ENCODE measurements at places on chromosomes 13 and 19. TPM values are rescaled to one million over a fixed set of nuclear protein-coding genes. Genes with fewer than 3 reads are reported as not detected.

ZNF570 gene
- total RNA-seq: 5.1 TPM

SHD gene
- total RNA-seq: 0.67 TPM

KIR2DL3 gene
- 0.28 TPM for total RNA-seq

RFXAP gene
- 1.3 TPM for total RNA-seq

CALR3 gene
- not detected for total RNA-seq

DNA sequence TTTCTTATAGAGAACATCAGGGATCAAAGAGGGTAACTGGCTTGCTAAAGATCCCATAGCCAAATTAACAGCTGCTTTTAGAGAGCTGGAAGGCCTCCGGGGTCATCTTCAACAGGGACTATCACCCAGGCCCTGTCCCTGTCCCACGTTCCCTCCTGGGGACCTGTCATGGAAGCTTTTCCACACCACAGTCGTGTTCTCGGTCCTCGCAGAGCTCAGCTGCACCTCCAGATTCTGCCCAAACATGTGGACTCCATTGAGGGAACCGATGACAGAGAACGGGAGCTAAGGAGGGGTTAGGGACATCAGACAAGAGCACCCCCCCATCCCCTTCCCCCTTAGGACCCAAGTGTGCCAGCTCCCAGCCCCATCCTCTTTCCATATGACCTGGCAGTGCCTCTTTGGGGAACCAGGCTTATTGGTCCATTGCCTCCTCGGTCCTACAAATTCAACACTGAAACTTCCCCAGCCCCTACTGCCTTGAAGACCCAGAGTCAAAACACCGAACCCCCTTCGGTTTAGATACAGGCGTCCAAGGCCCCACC lies 568 bp downstream of the FUZ start:
- peak overlapping the region; percentile 61 for H3K27ac ChIP-seq
- H3K4me1 ChIP-seq: peaks cover 32% of the 10 kb centered on the region
- DNase-seq: no peak
- peak overlapping the region; percentile 80 for H3K4me3 ChIP-seq

GRCh38 chr19:35303357-35303915 lies 11.5 kb downstream of the MAG start:
- H3K4me1 ChIP-seq: no peaks in the 10 kb centered on the region
- H3K4me3 ChIP-seq: no peak overlapping the region
- H3K27me3 ChIP-seq: no peaks in the 10 kb centered on the region
- no peak for DNase-seq
- H3K36me3 ChIP-seq: no peaks in the 10 kb centered on the region

GRCh38 chr19:17784201-17785008 lies 10.5 kb upstream of the B3GNT3 start:
- no peaks in the 10 kb centered on the region for H3K36me3 ChIP-seq
- DNase-seq: peak; percentile 47
- peaks cover 5% of the 10 kb centered on the region for H3K27me3 ChIP-seq
- H3K4me3 ChIP-seq: no peak overlapping the region

- H3K4me3 ChIP-seq: no peak overlapping the region
- H3K4me1 ChIP-seq: peaks cover 15% of the 10 kb centered on the region
- no peaks in the 10 kb centered on the region for H3K36me3 ChIP-seq
- no peaks in the 10 kb centered on the region for H3K27me3 ChIP-seq
- no peak for DNase-seq
These were observed 3.7 kb upstream of the TECR start for GRCh38 chr19:14525729-14526128.

DNA sequence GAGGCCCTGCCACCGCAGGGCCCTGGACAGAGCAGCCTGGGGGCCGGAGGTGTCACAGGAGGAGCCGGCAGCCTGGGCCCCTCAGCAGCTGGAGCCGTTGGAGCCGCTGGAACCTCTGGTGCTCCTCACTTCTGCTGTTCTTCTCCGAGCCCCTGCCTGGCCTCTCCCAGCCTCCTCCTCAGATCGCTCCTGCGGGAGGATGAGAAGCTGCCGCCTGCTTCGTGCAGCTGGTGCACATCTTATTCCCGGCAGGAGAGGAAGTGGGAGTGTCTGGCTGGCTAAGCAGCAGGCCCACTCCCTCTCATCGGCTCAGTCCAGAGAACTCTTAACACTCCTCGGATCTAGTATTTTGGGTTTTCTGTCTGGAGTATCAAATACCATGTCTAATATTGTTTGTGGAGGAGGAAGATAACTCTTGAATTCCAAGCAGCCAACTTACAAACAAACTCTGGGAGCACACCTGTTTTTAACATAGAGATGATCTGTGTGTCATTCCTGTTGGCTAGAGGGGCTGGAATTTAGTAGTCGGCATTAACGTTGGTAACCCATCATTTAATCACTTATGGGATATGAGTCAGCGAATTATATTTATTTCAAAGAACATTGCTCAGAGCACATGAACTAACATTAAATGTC lies 37.1 kb upstream of the RNF113B start:
- H3K4me3 ChIP-seq: no peak overlapping the region
- H3K27ac ChIP-seq: peak overlapping the region; percentile 6
- no peaks in the 10 kb centered on the region for H3K27me3 ChIP-seq
- H3K4me1 ChIP-seq: peaks cover 16% of the 10 kb centered on the region

- no peak overlapping the region for H3K27ac ChIP-seq
- H3K27me3 ChIP-seq: peaks cover 2% of the 10 kb centered on the region
- H3K36me3 ChIP-seq: no peaks in the 10 kb centered on the region
- peak; percentile 7 for DNase-seq
These were observed 15.3 kb upstream of the CDC16 start for GRCh38 chr13:114219392-114219791.

DNA sequence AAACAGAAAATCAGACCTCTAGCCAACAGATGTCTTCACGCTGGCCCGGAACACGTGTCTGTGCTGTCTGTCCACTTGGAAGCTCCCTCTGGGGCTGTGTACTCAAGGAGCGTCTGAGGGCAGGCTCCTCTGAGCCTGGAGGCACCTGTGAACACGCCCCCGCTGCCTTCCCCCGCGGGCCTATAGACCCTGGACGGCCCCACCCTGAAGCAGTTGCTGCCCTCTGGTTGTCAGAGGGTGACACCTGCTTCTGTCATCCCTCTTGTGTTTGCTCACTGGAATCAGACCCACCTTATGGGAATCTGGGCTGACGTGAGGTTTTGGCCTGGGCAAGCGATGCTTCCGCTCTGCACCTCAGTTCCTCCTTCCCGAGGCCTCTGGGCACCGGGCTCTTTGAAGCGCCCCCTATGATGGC lies 19.2 kb downstream of the EPN1 start:
- no peak overlapping the region for H3K4me3 ChIP-seq
- no peaks in the 10 kb centered on the region for H3K27me3 ChIP-seq
- H3K36me3 ChIP-seq: peaks cover 88% of the 10 kb centered on the region
- DNase-seq: no peak
- no peaks in the 10 kb centered on the region for H3K4me1 ChIP-seq
- no peak overlapping the region for H3K27ac ChIP-seq

- H3K4me3 ChIP-seq: no peak overlapping the region
- H3K27ac ChIP-seq: no peak overlapping the region
- H3K4me1 ChIP-seq: no peaks in the 10 kb centered on the region
- no peaks in the 10 kb centered on the region for H3K27me3 ChIP-seq
- DNase-seq: no peak
These were observed 116.5 kb downstream of the SLITRK1 start for GRCh38 chr13:83765796-83766195.

DNA sequence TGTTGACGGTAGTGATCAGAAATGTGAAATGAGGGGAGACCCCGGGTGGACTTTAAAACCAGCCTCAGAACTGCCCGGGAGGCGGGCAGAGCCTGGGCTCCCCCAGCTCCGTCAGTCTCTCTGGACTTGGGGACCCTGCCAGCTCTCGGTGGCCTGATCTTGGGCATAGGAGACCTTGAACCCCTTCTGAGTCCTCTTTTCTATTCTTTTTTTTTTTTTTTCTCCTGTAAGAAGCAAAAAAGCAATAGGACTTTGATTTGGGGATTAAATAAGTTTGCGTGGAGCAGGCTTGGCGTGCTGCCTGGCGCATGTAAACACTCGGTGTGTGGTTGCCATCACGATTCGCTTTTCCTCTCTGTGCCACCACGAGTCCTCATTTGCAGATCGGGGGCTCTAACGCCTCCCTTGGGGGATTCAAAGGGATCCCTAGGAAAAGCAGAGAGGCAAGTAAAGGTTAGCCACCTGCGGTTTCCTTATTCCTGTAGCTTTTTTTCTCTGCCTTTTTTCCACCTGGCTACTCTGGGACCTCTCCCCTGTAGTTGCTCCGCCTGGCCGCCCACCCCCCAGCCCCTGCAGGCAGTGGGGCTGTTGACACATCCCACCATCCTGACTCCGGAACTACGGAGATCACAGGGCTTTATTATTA lies 1.3 kb downstream of the SAFB start:
- peaks cover 30% of the 10 kb centered on the region for H3K4me1 ChIP-seq
- peak overlapping the region; percentile 87 for H3K4me3 ChIP-seq
- DNase-seq: peak; percentile 68

DNA sequence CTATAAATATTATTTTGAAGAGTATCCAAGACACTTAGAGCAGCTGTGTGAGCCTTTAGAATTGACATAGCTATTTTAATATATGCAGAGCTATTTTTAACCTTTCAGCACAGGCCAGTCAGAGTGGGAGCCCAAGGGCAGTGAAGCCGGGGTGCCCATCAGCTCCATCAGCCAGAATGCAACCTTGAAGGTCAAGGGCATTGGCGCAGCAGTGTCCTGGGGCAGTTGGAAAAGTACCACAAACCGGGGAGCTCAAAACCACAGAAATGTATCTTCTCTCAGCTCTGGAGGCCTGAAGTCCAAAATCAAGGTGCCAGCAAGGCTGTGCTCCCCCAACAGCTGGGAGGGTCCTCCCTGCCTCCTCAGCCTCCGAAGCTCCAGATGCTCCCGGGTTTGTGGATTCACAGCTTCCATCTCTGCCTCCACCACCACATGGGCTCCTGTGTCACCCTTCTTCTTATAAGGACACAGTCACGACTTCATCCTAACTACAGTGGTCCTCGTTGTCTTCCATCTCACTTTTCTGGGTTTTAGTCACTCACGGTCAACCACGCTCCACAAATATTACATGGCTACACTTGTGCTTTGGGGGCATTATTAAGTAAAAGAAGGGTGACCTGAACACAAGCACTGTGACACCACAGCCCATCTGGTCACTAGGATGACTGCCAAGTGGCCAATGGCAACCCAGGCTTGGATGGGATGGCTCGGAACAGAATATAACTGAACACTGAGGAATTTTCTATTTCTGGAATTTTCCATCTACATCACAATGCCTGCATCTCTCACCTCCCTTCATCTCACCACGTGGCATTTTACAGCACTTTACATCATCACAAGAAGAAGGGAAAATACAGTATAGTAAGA lies 15.9 kb upstream of the GAS6 start:
- no peaks in the 10 kb centered on the region for H3K4me1 ChIP-seq
- no peaks in the 10 kb centered on the region for H3K36me3 ChIP-seq
- DNase-seq: no peak
- no peak overlapping the region for H3K4me3 ChIP-seq
- no peak overlapping the region for H3K27ac ChIP-seq

DNA sequence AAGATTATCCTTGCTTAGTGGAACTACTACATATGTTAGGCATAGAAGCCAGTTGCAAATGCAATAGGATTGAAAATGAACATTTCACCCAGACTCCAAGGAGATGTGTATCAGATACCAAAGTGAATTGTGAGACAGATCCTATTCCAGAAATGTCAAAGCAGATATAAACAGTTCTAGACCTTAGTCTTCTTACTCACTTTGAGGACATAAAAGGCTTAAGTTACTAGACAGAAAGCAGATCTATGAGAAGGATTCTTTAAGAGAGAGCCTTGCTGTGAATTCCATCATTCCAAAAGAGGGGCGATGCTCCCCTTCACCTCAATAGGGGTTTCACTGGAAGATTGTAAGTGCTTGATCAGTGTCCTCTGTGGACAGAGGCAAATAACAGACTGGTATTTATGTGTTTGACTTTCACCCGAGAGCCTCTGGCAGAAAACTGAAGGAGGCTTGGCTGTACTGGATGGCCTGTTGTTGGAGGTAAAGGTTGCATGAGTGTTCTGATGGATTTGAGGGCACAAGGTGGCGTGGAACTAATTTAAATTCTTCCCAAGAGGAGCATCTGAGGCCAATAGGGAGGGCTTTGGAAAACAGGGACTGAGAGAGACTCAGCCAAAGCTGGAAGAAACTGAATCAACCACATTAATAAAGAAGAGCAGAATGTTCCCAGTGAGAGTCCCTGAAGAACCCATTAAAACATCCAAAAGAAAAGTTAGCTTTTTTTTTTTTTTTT lies 194.8 kb downstream of the DCLK1 start:
- no peak overlapping the region for H3K4me3 ChIP-seq
- no peaks in the 10 kb centered on the region for H3K4me1 ChIP-seq
- H3K27me3 ChIP-seq: no peaks in the 10 kb centered on the region
- DNase-seq: no peak
- no peaks in the 10 kb centered on the region for H3K36me3 ChIP-seq

GRCh38 chr13:77975358-77976042 lies 56.9 kb upstream of the EDNRB start:
- no peaks in the 10 kb centered on the region for H3K27me3 ChIP-seq
- H3K27ac ChIP-seq: no peak overlapping the region
- no peaks in the 10 kb centered on the region for H3K36me3 ChIP-seq
- DNase-seq: no peak
- H3K4me1 ChIP-seq: no peaks in the 10 kb centered on the region

DNA sequence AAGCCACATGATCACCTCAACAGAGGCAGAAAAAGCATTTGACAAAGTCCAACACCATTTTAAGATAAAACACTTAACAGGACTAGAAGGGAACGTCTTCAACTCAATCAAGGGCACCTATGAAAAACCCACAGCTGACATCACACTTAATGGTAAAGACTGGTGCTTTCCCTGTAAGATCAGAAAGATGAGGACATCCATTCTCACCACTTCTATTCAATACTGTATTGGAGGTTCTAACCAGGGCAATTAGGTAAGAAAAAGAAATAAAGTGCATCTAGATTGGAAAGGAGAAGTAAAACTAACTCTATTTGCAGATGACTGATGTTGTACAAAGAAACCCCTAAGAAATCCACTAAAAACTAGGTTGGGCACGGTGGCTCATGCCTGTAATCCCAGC lies 11.2 kb upstream of the AKAP8 start:
- no peak for DNase-seq
- no peaks in the 10 kb centered on the region for H3K27me3 ChIP-seq
- no peaks in the 10 kb centered on the region for H3K36me3 ChIP-seq
- no peaks in the 10 kb centered on the region for H3K4me1 ChIP-seq
- H3K4me3 ChIP-seq: no peak overlapping the region

GRCh38 chr19:17497149-17497798 lies 14.2 kb upstream of the PGLS start:
- H3K27ac ChIP-seq: peak overlapping the region; percentile 54
- peaks cover 8% of the 10 kb centered on the region for H3K4me1 ChIP-seq
- DNase-seq: no peak
- no peak overlapping the region for H3K4me3 ChIP-seq
- H3K27me3 ChIP-seq: no peaks in the 10 kb centered on the region
- H3K36me3 ChIP-seq: peaks cover 24% of the 10 kb centered on the region

GRCh38 chr13:37403776-37404527 lies 194.6 kb downstream of the POSTN start:
- H3K4me3 ChIP-seq: no peak overlapping the region
- no peaks in the 10 kb centered on the region for H3K4me1 ChIP-seq
- H3K27ac ChIP-seq: no peak overlapping the region

DNA sequence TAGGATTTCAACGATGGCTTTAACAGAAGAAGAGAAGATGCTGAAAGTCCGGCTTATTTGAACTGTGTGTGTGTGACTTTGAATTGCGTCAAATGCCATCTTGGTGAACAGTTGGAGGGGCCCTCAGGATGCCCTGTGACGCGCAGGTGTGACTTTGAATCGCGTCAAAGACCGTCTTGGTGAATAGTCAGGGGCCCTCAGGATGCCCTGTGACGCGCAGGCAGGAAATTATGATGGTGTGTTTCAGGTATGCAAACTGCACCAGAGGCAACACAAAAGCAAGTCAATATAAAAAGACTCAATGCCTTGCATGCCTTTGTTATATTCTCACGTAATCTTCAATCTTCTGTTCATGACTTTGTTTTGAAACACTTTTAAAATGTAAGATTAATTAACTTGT lies 29.2 kb downstream of the ATP11A start:
- DNase-seq: no peak
- H3K36me3 ChIP-seq: no peaks in the 10 kb centered on the region
- no peak overlapping the region for H3K4me3 ChIP-seq
- peaks cover 16% of the 10 kb centered on the region for H3K4me1 ChIP-seq
- H3K27me3 ChIP-seq: no peaks in the 10 kb centered on the region
- H3K27ac ChIP-seq: no peak overlapping the region
